ENCODE measurements at places on chromosomes 7 and 10.

DNA sequence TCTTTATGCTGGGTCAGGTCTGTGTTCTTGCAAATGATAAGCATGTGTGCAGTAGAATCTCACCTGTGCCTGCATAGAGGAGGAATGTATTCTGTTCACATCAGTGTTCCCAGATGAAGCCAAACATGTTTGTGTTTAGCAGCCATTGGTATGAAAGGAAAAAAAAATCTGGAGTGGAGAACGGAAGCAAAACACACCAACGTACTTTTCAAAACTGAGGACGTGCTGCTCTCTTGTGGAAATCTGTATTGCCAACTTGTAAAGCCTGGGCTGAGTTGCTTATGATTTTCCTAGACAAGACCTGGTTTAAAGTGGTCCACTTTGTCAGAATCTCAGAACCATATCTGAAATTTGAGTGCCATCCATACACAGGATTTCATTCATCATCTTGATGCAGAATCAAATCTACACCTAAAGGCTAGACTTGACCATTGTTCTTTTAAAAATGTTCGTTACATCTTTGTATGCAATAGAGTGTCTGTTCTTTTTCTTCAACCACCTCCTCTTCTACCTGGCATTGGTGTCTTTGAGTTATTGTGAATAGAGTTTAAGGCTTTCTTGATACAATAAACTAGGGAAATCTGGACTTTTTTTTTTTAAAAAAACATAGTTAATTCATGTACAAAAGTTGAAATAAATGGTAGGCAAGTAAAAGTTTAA lies 367.7 kb downstream of the PHF14 start:
- DNase-seq = no peak

DNA sequence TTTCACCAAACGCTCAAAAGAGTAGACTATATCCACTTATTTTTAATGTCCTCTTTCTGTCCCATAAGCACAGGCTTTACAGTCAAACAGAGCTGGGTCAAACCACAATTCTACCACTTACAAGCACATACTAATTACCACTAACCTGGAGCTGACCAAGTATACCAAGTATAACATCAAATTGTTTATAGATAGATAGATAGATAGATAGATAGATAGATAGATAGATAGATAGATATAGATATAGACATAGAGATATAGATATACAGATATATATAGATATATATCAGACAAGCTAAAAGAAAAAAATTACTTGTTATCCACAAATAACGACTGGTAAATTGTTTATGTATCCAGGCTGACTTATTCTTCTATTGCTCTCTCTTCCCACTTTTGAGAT lies 52.5 kb upstream of the SPOCK2 start:
- DNase-seq = no peak

GRCh38 chr7:2106924-2107323 lies 125.8 kb downstream of the MAD1L1 start:
- DNase-seq = no peak

GRCh38 chr7:1042492-1042833 lies 1.9 kb upstream of the GPR146 start:
- no peak for DNase-seq

- DNase-seq = no peak
Measured at GRCh38 chr10:59279991-59280505, 82.3 kb downstream of the FAM13C start.

- DNase-seq = no peak
Measured at GRCh38 chr10:29317423-29318021, 28.7 kb downstream of the LYZL1 start.

- no peak for DNase-seq
Measured at GRCh38 chr10:129531195-129531968, 64.3 kb downstream of the MGMT start.

DNA sequence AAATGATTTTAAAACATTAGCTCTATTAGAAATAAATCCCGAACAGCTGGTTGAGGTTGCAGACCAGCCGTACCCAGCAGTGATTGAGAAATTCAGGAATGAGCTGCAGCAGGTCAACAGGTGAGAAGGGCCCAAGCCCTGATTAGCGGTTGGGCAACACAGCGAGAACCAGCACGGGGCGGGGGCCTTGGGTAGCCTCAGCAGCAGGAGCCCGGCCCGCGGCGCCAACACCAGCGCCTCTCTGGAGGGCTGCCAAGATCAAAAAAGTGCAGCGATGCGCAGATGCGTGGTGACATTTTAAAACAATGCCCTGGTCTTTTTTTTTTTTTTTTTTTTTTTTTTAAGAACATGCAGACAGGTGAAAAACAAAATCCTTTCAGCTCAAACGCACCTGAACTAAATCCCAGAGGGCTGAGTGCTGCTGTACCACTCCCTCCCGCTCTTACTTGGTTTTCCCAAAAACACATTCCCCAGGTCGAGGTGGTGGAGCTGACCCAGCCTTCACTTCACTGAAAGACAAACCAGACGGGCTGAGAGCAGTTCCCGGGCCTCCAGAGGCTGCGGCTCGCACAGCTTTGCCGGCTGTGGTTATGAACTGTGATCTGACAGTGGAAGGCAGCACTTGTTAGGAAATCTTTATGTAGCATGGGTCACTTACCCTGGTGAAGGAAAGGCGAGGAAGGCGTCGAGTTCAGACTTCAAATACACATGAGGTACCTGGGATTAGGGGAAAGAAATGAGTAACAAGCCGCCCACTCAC lies 579.4 kb downstream of the SDK1 start:
- no peak for DNase-seq

GRCh38 chr7:28142650-28143049 lies 37.9 kb downstream of the JAZF1 start:
- no peak for DNase-seq

DNA sequence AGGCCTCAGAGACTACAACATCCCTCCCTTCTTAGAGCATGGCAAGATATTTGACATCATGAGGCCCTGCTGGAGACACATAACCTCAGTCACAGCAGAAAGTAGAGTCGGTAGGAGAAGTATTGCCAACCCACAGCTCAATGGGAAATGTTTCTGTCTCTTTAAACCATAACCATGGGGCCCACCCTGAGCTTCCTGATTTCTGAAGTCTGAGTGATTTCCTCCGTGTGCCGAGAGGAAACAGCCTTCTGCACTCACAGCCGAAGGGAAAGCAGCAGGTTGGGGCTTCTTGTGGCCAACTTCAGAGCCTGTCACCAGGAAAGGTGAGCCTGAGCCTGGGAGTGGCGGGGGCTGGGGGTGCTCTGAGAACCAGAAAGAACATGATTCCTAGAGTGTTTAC lies at the start of gene GIMAP1:
Gene GIMAP1, plus strand, starts transcription at position 246 of the 400 bp plus-strand sequence. CDS start 2,435 bp downstream, outside the sequence.
- DNase-seq = no peak

- DNase-seq = no peak
Measured at GRCh38 chr10:33334153-33334804, at the start of gene NRP1. NRP1 (minus strand) TSS chr10:33334667; CDS start chr10:33334382, 285 bp downstream.

DNA sequence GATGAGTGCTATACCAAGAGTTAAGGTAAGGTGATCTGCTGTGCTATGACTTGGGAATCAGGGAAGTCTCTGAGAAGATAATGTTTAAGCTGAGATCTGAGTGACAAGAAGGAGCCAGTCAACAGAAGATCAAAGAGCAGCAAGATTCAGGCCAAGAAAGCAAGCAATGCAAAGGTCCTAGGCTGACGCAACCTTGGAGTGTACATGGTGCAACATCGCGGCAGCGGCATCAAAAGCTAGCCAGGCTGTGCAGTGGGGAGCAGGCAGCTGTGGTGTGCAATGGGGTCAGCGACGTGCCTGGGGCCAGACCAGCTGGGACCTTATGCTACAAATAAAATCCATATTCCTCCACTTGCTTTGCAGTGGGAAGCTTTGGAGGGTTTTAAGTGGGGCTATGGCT lies 324.1 kb downstream of the LRMDA start:
- DNase-seq = no peak

DNA sequence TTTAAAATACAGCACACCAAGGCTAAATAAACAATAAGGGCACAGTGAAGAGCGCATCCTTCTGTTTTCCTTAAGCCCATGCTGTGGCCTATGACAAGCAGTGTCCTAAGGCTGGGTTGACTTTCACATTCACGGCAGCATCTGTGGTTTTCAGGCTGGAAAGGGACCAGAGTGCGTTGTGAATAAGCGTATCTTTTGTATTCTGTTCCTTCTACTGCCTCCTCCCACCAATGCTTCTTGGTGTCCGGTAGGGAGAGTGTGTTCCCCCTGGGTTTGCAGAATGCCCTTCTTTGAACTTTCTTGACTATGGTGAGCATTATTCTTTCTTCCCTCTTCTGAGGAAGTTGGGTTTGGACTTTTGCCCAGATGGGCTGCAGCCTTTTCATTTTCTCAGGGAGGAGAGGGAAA lies 73.6 kb downstream of the ABCA13 start:
- no peak for DNase-seq

DNA sequence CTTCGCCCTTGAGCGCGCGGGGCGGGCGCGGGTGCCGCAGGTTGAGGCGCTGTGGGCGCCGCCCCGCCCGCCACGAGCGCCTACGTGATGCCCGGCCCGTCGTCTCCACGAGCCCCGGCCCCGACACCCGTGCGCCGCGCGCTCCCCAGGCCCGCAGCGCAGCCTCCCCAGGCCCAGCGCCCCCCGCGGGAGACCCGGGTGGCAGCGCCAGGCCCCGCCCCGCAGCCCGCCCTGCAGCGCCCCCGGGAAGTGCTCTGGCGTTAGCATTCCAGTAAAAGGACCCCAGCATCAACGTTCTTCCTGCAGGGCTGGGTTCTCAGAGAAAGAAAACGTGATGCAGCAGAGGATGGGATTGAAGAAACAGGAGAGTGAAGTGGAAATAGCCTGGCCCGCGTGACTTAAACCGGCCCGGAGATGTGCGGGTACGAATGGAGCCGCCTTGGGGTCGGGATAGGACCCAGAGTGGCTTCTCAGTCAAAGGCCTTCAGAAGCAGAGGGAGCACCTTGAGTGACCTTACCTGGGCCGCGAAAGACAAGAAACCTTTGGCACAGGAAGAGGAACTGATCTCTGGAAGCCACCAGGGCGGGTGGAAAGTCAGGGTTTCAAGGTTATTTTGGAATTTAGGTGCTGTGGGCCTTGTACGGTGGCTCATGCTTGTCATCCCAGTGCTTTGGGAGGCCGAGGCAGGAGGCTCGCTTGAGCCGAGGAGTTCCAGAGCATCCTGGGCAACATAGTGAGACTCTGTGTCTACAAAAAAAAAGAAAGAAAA lies 1.8 kb downstream of the PFKP start:
- no peak for DNase-seq

GRCh38 chr7:127150543-127150942 lies 102.2 kb downstream of the GRM8 start:
- DNase-seq = no peak

- no peak for DNase-seq
Measured at GRCh38 chr10:65284495-65285041, 1641.3 kb upstream of the LRRTM3 start.

DNA sequence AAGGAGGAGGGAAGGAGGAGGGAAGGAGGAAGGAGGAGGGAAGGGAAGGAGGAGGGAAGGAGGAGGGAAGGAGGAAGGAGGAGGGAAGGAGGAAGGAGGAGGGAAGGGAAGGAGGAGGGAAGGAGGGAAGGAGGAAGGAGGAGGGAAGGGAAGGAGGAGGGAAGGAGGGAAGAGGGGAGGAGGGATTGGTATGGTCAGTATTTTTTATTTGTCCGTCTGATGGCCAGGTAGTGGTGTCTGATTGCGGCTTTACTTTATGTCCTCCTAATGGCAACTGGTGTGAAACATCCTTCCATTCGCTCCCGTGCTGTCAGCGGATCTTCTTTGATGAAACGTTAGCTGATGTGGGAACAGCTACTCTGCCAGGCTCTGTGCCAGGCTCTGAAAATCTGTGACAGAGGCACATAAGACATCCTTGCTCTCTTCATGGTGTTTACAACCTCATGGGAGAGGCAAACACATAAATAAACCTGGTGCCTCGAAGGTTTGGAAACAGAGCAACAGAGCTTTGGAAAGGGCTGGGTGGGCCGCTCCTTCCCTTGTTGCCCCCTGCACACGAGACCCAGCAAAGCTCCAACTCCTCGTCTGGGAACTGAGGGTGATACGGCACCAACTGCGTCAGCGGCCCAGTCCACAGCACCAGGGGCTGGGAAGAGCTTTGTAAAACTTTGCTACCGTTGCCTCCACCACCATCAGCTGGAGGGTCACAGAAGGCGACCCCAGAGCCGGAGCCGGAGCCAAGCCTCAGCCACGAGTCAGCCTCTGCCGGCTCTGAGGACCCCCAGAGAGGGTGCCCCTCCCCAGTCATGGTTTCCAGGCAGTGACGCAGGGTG lies 40.3 kb downstream of the PDGFA start:
- no peak for DNase-seq

GRCh38 chr10:119703903-119704508 lies 21.8 kb upstream of the INPP5F start:
- no peak for DNase-seq

GRCh38 chr7:12397671-12398070 lies 6.0 kb downstream of the VWDE start:
- DNase-seq = no peak

DNA sequence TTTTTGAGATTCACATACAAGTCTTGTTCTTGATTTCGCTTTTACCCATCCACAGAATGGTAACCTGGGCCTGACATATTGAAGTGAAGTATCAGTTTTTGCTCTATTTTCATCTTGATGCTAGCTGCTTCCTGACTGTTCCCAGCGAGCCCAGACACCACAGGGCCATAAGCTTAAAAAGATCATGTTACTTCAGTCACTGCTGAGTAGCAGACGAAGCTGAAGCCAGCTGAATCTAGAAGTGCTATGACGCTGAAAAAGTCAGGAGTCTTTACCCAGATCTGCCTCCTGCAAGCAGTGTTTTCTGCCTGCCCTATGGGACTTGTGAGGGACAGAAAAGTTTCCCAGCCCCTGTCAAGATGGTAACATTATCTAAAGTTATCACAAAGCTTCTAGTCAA lies 2.7 kb upstream of the PRXL2A start:
- DNase-seq = no peak

GRCh38 chr10:95655571-95656290 lies 780 bp downstream of the ALDH18A1 start:
- no peak for DNase-seq

- no peak for DNase-seq
Measured at GRCh38 chr7:151081170-151082101, 827 bp upstream of the FASTK start.

DNA sequence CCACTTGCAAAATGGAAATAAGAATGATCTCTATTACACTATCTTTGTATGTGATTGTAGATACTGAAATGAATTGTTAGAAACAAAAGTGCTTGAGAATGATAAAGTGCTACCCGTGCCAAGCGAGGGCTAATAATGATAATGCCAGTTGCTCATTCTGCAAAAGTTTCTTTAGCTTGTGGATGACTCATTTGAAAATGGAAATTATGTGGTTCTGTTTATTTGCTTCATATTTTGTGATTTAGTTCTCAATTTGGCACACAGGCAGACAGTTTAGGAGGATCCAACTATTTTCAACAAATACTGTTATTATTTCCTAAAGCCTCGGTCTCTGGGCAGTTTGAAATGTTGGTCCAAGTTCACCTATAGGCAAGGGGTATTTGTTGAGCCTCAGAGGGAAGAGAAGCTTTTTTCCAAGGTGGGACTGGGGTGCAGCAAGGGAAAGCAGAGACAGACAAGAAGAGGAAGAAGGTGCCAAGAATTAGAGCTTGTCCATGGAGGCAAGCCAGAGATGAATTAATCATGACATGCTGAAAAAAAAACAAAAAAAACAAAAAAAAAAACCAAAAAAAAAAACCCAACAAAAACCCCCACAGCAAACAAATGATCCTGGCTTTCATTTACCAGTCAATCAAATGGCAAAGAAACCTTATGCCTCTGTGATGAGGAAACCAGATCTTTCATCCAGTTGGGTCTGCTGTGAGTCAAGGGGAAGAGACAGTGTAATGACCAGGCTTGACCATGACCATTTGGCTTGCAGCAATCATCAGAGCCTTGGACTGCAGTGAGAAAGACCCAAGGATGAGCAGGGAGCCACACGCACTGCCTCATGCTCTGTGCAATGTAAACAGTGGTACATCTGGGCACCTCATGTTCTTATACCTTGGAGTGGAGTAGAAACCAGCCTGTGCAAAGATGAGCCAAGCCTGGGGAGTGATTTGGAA lies 285.0 kb upstream of the HABP2 start:
- DNase-seq = no peak

Measured in cortex of kidney (tissue), 1 donor.